ENCODE measurements at places on chromosomes 11 and 22. TPM values are rescaled to one million over a fixed set of nuclear protein-coding genes. Genes with fewer than 3 reads are reported as not detected.

- no peak for DNase-seq
Measured at GRCh38 chr11:133952199-133953190, 4.3 kb downstream of the IGSF9B start.

DNA sequence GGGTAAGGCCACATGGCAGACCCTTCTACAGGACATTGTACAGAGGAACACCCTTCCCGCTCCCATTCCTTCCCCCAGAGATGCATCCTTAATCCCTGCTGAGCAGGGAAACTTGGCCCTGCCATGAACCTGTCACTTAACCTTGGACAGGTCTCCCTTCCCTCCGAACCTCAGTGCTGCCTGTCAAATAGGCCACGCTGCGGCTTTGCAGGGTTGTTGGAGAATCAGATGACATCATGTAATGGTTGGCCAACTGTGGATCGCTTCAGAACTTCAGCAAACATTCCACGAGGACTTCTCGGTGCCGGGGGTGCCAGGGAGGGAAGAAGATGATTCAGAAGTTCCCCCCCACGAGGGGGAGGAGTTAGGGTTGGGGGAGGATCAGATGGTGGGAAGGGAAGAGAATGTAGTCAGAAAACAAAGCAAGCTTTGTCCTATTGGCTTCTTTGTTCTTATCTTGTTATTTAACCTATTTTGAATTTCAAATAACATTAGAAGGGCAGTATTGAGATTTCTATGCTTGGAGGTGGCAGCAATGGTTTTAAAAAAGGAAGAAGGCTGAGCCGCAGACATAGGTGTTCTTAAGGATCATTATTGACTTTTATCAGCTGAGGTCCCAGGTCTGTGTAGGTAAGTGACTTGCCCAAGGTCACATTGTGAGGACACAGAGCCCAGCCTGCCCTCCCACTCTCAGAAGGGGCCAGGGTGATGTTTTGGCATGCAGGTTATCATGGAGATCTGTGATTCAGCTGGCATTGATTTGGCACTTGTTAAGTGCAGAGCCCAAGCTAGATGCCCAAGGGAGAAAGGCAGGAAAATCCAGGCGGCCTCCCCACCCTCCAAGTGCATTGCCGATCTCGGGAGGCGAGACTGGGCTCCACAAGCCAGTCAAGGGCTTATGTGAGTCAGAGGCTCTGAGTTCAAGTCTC is 3.1 kb downstream of the CDC42EP1 start:
- DNase-seq = no peak

- no peak for DNase-seq
Measured at GRCh38 chr22:35684270-35684700, 33.4 kb upstream of the APOL5 start.

LMO1 gene
- not detected for total RNA-seq

TREH gene
- not detected for total RNA-seq
